Fibroblast of villous mesenchyme (primary cell): ENCODE measurements at places on chromosomes 5 and 9.

- DNase-seq = no peak
Measured at GRCh38 chr5:3010301-3010952, 258.9 kb upstream of the IRX2 start.

DNA sequence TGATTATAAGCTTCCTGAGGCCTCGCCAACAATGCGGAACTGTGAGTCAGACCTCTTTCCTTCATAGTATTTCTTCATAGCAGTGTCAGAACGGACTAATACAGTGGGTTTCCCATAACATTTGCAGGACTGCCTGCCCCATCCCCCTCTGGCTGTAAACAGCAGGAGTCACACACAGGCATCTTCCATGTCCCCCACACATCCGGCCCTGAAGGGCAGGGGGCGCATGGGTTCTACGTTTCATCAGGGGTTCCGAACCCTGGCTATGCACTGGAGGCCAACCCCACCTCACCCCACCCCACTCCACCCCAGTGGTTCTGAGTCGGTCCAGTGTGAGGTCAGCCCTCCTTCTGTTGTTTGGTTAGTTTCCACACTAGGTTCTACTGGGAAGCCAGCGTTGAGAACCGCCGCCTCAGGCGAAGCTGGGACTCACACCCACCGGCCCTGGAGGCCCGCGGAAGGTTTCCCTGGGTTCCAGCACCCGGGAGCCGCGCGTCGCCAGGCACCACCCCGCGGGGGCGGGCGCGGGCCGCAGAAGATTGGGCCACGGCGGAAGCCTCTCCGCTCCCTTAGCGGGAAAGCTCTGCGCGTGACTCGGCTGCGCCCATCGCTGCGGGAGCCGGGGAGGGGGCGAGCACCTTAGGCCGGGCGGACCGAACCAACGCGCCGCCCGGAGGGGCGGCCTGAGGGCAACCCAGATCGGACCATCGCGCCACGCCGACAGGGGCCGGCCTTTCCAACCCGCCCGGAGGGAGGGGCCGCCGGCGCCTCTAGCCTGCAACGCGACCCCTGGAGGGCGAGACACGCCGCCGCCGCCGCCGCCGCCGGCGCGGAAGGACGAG lies at the start of gene RUSC2:
Gene RUSC2, plus strand, starts transcription at position 799 of the 842 bp plus-strand sequence. CDS start 56,411 bp downstream, outside the sequence.
- DNase-seq = peak; percentile 95

- DNase-seq = no peak
Measured at GRCh38 chr9:17216646-17217045, 81.8 kb downstream of the CNTLN start.

DNA sequence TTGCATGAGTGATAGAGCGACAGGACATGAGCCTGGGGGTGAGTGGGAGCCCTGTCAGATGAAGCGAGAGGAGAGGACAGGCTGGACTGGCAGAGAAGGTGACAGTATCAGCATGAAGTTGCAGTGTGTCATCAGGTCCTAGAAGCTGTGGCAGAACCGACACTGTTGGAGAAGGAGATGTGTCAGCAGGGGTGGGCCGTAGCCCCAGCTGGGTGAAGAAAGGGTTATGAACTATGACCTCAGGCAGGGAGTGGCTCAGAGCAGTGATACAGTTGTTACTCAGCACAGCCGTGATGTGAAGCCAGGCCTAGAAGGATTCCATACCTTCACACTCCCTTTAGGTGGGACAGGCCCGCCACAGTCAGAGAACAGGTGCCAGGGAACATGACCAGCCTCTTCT lies 7.6 kb downstream of the PCYOX1L start:
- DNase-seq = no peak
